ENCODE measurements at places on chromosomes 7 and 10.

DNA sequence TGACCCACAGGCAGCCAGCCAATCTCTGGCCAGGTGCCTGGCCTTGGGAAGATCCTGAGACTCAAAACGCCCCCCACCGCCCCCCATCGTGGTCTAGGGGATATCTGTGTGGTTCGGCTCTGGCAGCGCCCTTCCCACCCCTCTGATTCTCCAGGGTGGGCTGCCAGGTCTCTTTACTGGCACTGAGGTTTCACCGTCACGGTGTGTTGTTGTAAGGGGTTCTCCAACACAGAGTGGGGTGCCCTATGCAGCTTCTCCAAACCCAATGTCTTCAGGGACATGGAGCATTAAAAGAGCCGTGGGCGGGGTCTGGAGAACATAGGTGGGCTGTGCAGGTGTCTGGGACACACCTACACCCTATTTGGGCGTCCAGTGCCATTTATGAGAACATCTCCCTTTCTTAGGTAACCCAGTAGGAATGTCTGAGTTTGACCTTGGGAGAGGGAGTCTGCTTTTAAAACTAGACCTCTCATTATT lies 1.5 kb downstream of the MAFK start:
- no peak for DNase-seq

GRCh38 chr10:36068542-36068941 lies 426.4 kb upstream of the FZD8 start:
- DNase-seq = no peak

GRCh38 chr7:68394131-68394530 lies 1204.1 kb upstream of the AUTS2 start:
- DNase-seq = no peak

DNA sequence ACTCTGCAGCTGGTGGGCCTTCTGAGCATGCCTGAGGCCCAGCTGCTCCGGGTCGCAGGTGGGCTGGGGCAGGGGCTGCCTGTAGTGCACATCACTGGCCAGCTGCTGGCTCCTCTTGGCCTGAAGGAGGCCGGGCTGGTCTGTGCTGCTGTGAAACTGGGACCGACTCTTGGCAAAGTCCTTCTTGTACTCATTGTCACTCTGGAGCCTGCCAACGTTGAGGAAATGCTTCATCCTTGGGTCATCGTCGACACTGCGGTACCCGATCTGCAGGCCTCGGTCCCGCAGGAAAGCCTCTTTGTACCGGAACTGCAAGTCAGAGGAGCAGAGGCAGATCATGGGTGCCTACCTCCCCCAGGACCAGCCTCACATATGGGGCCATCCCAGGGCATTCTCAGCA lies 37.7 kb downstream of the HABP2 start:
- no peak for DNase-seq

DNA sequence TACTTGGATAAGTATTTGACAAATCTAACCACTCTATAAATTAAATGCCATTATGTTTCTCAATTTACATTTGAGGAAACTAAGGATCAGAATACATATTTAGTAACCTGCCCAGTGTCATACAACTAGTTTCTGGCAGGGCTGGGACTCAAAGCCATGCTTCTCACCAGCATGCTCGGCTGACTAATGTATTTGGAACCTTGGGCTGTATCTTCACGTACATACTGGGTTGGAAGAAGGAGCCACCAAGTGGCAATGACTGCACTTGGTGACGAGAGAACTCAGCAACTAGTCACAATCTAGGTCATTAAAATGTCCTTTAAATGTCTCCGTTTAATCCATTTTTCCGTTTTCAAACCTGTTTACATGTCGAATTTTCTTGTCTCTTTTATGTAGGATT lies 42.9 kb downstream of the CHRM2 start:
- no peak for DNase-seq

DNA sequence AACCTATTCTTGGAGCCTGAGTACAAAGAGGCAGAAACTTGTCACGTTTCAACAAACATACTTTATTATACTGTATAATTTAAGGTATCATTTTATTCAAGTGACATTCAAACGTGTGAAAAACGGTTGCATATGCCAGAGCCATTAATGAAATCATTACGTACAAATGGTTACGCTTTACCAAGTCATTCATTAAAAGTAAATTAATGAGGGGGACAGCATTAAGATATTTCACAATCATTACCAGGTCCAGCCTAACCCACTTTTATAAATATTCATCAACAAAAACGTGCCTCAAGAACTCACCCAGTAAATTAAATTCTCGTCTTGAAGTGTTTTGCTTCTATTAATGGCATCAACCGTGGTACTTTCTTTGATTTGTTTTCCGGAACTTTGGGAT lies 253.0 kb downstream of the RPS24 start:
- no peak for DNase-seq
